Neural progenitor cell (in vitro differentiated cells): ENCODE measurements at places on chromosomes 2 and 18.
A peak's percentile ranks its signal among the peaks of the same experiment; 100 is the strongest.

GRCh38 chr2:172307800-172308199 lies 119.6 kb upstream of the ITGA6 start:
- no peak for DNase-seq

- DNase-seq = no peak
Observed at GRCh38 chr2:43429369-43429768, 166.5 kb downstream of the THADA start.

GRCh38 chr2:158747281-158747680 lies 47.8 kb upstream of the DAPL1 start:
- DNase-seq = no peak

DNA sequence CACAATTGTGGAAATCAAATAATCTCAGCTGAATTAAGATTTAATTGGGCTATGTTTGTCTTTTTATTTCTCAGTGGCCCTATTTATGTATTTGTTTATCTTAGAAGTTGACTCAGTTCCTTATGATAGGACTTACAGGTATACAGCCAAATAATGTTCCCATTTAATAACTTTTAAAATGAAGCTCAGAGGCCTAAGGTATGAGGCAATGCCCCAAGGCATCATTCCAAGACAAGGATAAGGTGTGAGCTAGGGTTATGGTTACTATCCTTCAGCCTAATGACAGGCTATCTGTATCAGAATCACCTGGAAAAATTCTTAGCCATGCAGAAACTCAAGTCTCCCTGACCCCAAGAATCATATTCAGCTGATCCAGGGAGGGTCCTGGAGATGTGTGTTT lies 7.4 kb upstream of the NRBP1 start:
- DNase-seq = no peak

- no peak for DNase-seq
Observed at GRCh38 chr2:186554850-186555671, 34.8 kb upstream of the ITGAV start.

DNA sequence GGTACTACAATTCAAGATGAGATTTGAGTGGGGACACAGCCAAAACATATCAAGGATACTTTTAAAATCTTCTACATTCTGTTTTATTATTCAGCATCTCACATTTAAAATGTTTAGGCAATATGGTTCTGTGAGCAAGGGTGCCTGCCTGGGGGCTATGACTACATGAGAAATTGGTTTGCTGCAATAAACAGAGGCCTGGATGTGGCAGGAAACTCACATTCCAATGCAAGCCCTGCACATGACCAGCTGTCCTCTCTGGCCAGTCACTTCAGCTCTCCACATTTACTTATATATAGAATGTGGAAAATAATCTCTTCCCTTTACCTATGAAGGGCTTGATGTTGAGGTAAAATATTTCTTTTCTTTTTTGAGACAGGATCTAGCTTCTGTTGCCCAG lies 193.4 kb downstream of the LRRTM1 start:
- no peak for DNase-seq

GRCh38 chr2:29189052-29189451 lies 73.8 kb downstream of the CLIP4 start:
- no peak for DNase-seq

DNA sequence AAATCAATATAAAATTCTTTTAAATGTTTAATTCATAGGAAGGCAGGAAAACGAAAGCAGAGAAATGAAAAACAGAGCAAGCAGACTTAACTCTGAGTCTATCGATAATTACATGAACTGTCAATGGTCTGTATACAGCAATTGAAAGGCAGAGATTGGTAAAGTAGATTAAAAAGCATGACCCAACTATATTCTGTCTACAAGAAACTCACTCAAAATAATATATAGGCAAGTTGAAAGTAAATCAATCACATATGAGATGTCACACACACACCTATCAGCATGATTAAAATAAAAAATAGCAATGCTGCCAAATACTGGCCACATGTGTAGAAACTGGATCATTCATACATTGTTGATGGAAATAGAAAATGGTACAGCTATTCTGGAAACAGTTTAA lies 136.4 kb upstream of the CYP1B1 start:
- no peak for DNase-seq

DNA sequence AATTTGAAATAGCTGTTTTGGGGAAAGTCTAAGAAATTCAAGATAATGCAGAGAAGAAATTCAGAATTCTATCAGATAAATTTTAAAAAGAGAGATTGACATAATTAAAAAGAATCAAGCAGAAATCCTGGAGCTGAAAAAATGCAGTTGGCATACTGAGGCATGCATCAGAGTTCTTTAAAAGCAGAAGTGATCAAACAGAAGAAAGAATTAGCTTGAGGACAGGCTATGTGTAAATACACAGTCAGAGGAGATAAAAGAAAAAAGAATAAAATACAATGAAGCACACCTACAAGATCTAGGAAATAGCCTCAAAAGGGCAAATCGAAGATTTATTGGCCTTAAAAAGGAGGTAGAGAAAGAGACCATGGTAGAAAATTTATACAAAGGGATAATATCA lies 57.1 kb downstream of the CYTIP start:
- DNase-seq = no peak

GRCh38 chr2:16487686-16488085 lies 177.9 kb downstream of the CYRIA start:
- peak; percentile 48 for DNase-seq

GRCh38 chr2:203858176-203858575 lies 9.4 kb upstream of the CTLA4 start:
- no peak for DNase-seq

DNA sequence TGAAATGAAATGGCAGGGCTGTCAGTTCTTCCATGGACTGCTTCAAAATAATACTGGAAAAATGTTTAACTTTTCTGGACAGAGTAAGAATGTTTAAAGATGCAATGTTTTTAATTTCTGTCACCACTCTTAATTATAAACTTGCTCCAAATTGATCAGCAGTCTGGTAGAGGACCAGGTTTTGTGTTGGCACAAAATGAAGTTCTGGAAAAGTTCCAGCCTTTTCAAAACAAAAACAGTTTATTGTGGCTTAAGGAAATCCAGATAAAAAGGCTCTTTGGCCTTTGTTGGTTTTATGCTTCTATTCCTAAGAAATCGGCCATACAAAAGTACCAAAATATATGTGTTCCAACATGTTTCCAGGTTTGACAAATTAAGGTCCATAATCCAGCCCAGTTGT lies 48.8 kb downstream of the PTRHD1 start:
- DNase-seq = no peak

GRCh38 chr2:191910518-191910917 lies 63.6 kb upstream of the CAVIN2 start:
- no peak for DNase-seq

DNA sequence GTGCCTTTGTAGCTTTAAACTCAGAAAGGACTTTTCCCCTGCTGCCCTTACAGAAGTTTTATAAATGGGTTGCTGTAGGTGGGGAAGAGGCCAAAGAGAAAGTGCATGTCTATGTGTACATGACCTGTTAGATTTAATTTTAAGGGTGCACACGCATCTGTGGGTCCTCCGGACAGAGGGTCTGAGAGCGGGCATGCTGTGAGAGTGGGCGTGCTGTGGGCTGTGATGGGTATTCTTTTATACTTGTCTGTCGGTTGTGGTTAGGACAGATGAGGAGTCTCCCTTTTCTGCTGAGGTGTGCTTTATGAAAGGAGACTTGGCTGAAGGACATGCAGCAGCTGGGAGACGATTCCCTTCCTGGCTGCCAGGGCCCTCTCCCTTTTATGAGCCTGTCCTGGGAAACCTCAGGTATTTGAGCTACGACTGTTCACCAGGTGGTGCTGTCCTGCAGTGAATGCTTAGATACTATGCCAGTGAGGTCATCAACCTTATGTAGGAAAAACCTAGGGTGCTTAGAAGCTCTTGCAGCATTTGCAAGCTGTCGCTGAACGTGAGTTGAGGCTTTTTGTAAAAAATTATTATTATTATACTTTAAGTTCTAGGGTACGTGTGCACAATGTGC lies 67.5 kb downstream of the TANC1 start:
- DNase-seq = peak; percentile 53

DNA sequence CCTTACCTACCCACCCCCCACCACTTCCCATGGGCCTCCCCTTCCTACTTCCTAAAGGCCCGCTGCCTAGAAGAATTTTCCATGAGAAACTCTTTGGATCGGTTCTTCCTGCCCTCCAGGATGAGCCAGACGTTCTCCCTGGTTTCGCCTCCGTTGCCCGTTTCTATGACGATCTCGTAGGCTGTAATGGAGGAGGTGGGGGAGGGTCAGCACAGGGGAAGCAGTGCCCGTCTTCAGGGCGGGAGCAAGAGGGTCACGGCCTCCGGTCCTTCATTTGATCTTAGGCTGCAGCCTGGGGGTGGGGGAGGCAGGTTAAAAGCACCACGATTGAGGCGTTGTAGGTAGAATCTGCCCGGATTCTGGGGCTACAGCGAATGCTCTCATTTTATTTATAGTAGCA lies 172.0 kb downstream of the LOXHD1 start:
- DNase-seq = peak; percentile 13

GRCh38 chr2:44324971-44325426 lies 36.3 kb downstream of the PREPL start:
- no peak for DNase-seq

DNA sequence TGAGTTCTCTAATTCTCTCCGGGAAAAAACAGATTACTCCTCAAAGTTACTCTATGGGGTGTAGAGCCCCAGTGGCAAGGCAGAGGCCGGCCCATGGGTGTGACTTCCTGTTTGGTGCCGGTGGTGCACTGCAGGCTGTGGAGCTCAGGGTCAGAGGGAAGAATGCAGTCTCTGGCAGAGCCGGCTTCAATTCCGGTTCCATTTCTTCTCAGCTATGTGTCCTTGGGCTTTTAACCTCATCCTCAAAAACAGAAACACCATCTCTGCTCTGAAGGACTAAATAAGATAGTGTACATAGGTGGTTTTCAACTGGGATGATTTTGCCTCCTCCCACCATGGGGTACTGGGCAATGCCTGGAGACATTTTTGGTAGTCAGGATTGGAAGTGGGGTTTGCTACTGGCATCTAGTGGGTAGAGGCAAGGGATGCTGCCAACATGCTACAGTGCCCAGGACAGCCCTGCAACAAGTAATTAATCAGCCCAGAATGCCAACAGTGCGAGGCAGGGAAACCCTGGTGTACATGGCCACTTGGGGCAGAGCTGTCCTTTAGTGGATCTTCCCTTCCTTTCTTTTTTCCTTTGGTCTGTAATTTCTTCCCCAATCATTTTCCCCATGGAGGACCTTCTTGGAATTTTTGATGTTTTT lies 81.2 kb downstream of the INSIG2 start:
- no peak for DNase-seq

DNA sequence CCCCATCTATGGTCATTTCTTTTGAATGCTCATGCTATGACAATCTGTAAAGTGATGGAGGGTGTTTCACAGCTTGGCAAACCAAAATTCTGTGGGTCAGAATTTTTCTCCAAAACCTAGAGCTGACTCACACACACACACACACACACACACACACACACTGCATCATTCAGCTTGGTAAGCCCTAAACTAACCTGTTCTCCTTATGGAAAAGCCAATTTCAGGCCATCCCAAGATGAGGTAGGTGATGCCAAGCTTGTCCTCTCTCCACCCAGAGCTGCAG lies 45.0 kb upstream of the NRP2 start:
- DNase-seq = no peak

- DNase-seq = no peak
Observed at GRCh38 chr2:134148843-134149472, 104.9 kb upstream of the MGAT5 start.

DNA sequence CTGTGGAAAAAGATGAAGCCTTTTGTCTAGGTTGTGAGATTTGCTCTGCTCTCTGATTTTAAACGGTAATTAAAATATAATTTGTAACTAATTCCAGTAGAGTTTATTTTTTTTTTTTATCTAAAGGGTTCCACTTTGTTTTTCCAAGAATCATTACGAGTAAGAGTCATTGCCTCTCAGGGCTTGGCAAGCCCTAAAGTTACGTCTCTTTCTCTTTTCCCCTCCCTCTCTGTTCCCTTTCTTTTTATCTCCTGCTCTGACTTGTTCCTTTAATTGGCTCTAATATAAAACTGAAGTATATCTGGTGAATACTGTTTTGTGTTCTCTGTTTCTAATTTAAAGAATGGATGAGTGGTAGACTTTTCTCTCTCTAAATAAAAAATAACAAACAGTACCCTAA lies 75.8 kb downstream of the CALCRL start:
- DNase-seq = no peak

- DNase-seq = no peak
Observed at GRCh38 chr2:18514526-18515461, 45.7 kb downstream of the RDH14 start.
